ENCODE measurements at places on chromosomes 5 and 9. TPM values are rescaled to one million over a fixed set of nuclear protein-coding genes. Genes with fewer than 3 reads are reported as not detected.

DNA sequence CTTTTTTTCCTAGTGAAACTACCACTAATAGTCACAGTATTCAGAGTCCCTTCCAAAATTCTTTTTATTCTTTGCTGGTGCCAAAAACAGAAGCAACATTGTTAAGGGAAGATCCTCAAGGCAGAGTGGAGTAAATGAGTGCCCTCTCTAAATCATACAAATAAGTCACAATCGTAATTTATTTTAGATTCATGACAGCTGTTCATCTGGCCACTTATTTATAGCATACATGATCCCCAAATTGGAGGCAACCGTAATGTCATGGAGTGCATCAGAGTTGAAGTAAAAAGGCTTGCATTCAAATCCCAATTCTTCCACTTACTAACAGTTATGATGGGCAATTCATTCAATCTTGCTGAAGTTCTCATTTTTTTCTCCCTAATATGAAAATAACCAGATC, 33.4 kb downstream of the POLK start:
- H3K4me1 ChIP-seq: no peaks in the 10 kb centered on the region
- H3K36me3 ChIP-seq: no peaks in the 10 kb centered on the region
- no peak overlapping the region for H3K27ac ChIP-seq
- no peak overlapping the region for H3K4me3 ChIP-seq

DNA sequence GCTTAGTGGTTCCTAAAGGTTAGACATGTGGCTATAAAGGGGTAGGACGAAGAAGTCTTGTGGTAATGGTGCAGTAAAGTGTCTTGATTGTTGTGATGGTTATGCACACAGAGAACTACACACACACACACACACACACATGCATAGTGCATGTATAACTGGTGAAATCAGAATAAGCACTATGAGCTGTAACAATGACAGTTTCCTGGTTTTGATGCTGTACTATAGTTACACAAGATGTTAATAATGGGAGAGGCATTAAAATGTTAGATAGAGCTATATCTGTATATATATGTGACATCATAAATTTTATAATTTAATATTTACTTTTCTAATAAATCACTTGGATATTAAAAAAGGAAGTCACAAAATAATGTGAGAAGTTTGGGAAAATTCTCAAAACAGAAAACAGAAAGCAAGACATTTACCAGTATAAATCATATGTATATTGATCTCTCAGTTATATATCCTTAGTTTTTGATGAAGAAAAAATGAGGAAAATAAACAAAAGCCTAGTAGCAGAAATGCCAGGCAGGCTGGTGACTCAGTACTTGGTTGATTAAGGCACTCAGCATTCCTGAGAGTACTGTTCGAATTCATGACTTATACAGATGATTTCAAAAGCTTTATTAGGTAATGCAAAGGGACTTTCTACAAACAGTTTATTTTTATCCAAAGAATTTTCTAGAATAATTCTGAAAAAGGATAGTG, 350.5 kb upstream of the DAB2 start:
- no peaks in the 10 kb centered on the region for H3K36me3 ChIP-seq
- no peak overlapping the region for H3K27ac ChIP-seq
- H3K4me3 ChIP-seq: no peak overlapping the region
- DNase-seq: no peak
- no peaks in the 10 kb centered on the region for H3K27me3 ChIP-seq
- H3K4me1 ChIP-seq: no peaks in the 10 kb centered on the region

- no peaks in the 10 kb centered on the region for H3K27me3 ChIP-seq
- H3K4me1 ChIP-seq: no peaks in the 10 kb centered on the region
- H3K27ac ChIP-seq: no peak overlapping the region
- H3K36me3 ChIP-seq: no peaks in the 10 kb centered on the region
Observed at GRCh38 chr9:87300915-87301314, 196.8 kb upstream of the DAPK1 start.

- H3K27ac ChIP-seq: peak overlapping the region; percentile 29
- peaks cover 6% of the 10 kb centered on the region for H3K4me1 ChIP-seq
- DNase-seq: no peak
- H3K36me3 ChIP-seq: peaks cover 40% of the 10 kb centered on the region
- H3K4me3 ChIP-seq: no peak overlapping the region
- H3K27me3 ChIP-seq: no peaks in the 10 kb centered on the region
Observed at GRCh38 chr5:131672776-131673175, 37.7 kb upstream of the RAPGEF6 start.

DNA sequence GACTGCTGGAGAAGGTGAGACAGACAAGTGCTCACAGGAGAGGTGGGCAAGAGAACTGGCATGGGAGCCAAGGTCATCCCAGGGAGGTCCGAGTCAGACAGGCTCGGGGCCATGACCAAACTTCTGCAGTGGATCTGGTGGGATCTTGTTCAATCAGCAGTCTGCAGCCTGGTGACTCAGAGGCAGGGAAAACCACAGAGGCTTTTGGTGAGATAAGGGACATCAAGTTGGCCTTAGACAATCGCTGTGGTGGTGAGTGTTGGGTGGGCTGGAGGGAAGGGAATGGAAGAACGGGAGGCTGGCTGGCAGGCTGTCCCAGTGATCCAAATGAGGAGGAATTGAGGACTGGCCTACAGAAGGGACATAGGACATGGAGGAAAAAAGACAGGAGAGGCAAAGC, 123.8 kb downstream of the TMEM174 start:
- H3K4me3 ChIP-seq: no peak overlapping the region
- no peaks in the 10 kb centered on the region for H3K36me3 ChIP-seq
- no peaks in the 10 kb centered on the region for H3K4me1 ChIP-seq
- H3K27ac ChIP-seq: no peak overlapping the region
- H3K27me3 ChIP-seq: no peaks in the 10 kb centered on the region

DNA sequence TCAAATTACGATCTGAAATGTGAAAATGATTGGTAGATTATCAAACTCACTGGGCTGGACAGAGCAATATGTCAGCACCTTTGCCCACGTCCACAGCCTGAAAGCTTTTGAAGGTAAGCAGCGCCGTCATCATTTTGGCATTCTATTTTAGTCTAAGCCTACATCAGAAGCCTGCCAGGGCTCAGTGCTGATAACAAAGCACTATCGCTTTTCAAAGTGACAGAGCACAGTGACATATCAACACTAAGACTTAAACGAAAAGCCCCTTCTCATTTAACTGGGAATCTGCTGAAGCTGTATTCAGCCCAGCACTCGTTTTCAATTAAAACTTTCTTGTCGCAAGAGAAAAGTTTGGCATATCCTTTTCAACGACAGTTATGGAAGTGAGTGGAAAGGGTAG, 1076.3 kb downstream of the PTPRD start:
- no peaks in the 10 kb centered on the region for H3K36me3 ChIP-seq
- H3K4me3 ChIP-seq: no peak overlapping the region
- DNase-seq: no peak

DNA sequence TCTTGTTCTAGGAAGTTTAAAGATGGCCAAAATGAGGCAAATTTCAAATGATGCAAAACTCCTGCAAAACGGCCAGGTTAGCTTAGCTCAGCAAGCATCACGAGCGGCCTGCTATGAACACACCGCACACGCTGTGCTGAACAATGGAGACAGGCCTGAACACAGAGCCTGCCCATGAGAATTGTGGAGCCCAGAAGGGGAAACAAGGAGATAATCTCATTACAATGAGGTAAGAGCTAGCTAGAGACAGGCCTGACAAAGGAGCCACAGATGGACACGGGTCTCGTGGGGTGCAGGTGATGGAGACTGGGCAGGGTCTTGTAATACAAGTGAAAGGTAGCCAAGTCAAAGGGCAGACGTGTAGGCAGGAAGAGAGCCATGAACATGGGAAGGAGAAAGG, 50.2 kb downstream of the PSMB7 start:
- peaks cover 7% of the 10 kb centered on the region for H3K4me1 ChIP-seq
- no peaks in the 10 kb centered on the region for H3K27me3 ChIP-seq
- no peak overlapping the region for H3K4me3 ChIP-seq
- no peak overlapping the region for H3K27ac ChIP-seq
- DNase-seq: no peak

DNA sequence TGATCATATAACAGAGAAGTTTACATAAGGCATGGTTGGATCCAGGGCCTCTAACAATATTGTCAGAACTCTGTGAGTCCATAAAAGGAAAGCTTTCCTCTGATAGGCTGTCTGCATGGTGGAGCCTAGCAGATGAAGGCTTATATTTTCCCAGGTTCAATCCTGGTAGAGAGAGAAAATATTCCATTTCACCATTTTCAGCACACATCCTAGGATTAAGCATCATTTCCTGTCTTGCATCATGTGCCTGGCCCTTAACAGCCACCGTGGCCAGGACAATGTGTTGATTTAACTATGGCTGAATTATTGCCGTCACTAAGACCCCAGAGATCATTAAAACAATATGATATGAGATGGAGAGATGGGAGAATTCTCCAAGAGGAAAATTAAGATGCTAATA, 90.9 kb upstream of the GRIA1 start:
- no peaks in the 10 kb centered on the region for H3K4me1 ChIP-seq
- H3K36me3 ChIP-seq: no peaks in the 10 kb centered on the region
- DNase-seq: no peak
- no peak overlapping the region for H3K4me3 ChIP-seq
- H3K27me3 ChIP-seq: no peaks in the 10 kb centered on the region
- H3K27ac ChIP-seq: no peak overlapping the region

GRCh38 chr9:107694390-107694789, 204.8 kb upstream of the KLF4 start:
- H3K36me3 ChIP-seq: no peaks in the 10 kb centered on the region
- H3K4me1 ChIP-seq: no peaks in the 10 kb centered on the region
- DNase-seq: no peak

- no peak for DNase-seq
- no peaks in the 10 kb centered on the region for H3K27me3 ChIP-seq
- no peaks in the 10 kb centered on the region for H3K36me3 ChIP-seq
- H3K4me1 ChIP-seq: no peaks in the 10 kb centered on the region
- H3K4me3 ChIP-seq: no peak overlapping the region
Observed at GRCh38 chr9:88923092-88923491, 68.2 kb upstream of the S1PR3 start.

DNA sequence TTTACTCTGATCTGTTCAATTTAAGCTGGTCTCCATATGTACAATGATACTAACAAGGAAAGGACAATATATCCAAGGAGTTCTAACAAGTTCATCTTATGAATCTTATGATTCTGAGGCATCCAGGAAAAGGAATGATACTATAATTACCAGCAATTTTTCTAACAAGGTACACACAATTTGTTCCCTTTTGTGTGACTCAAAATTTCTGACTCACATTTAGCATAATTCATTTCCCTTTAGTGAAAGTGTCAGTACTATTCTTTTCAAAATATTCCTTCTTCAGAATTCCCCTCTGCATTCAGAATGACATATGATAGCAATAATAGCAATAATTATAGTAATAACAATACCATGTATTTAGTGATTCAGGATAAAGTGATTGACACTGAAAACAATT, 594.8 kb downstream of the DMRTA1 start:
- no peak for DNase-seq
- H3K4me3 ChIP-seq: no peak overlapping the region
- no peaks in the 10 kb centered on the region for H3K36me3 ChIP-seq
- no peak overlapping the region for H3K27ac ChIP-seq

CRHBP gene
- 0.10 TPM for total RNA-seq

LCN1 gene
- total RNA-seq: not detected

Data from Panc1 (cell line).